ENCODE measurements at places on chromosomes 4 and X.
A peak's percentile ranks its signal among the peaks of the same experiment; 100 is the strongest.

DNA sequence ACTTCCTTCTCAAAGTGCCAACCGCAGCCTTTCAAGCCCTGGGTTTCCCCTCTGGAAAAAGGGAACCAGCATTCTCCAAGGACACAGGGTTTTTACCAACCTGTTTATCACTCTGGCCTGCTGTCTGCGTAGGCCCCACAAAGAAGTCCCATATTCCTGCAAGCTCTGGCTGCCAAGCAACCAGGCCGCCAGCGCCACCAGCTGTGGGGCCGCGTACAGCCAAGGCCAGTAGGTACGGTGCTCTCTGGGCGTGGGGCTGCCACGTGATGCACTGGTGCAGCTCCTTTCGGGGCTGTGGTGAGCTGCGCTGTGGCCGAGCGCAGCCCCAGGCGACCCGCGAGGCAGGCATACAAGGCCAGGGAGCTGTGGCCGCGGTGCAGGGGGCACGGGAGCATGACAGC lies 22.1 kb downstream of the LUZP4 start:
- no peak overlapping the region for H3K4me3 ChIP-seq
- peak; percentile 51 for DNase-seq
- H3K4me1 ChIP-seq: no peaks in the 10 kb centered on the region
- no peak overlapping the region for H3K27ac ChIP-seq

DNA sequence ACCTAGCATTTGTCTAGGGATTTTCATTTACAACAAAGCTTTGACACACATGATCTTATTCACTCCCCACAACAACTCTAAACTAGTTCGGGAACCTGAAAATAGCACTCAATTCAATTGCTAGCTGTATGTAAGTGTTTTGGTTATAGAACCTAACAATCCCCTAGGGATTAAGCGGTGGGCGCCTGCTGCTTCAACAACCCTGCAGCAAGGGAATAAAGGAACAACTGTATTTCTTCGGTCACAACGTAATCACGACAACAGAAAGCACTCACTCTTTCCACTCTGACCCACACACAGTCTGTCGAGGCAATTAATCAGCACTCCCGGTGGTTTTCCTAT lies 674 bp upstream of the DIAPH2 start:
- H3K27me3 ChIP-seq: no peaks in the 10 kb centered on the region
- H3K36me3 ChIP-seq: no peaks in the 10 kb centered on the region
- H3K4me1 ChIP-seq: peaks cover 12% of the 10 kb centered on the region
- no peak for DNase-seq
- peak overlapping the region; percentile 96 for H3K4me3 ChIP-seq
- H3K27ac ChIP-seq: no peak overlapping the region

DNA sequence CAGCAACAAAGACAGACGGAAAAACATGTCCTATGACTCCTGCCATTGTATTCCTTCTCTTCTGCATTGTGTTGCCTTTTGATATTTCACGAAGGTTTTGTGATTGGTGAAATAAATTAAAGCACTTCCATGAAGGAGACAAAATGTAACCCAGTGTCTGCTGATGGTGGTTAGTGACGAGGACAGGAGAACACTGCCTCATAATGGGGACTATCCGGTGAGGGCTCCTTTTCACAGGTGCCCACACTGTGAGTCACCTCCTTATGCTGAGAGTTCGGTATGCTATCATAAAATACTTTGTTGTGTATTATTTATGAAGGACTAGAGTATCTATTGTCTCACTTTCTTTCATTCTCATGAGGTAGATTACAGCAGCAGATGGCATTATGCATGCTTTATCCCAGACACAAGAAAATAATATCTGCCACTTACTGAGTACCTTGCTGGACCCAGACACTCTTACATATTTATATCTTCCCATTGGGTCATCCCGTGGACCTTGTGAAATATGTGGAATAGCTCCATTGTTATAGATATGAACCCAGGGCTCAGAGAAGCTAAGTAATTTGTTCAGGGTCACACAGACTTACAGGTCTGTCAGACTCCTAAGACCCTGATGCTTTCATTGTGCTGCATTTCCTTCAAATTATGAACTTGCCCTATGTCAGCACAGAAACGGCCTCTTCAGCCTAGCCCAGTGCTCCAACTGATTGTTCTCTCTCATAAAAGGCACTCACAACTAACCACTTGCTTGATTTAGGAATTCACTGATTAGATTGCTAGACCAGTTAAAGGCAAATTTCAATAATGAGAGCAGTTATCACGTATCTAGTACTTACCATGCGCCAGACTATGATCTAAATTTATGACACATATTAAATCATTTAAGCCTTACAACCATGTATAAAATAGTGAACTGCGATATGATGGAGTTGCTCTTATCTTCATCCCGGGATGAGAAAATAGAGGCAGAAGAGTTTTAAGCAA lies 31.2 kb downstream of the PLS3 start:
- peak overlapping the region; percentile 98 for H3K27ac ChIP-seq
- no peak overlapping the region for H3K4me3 ChIP-seq
- no peaks in the 10 kb centered on the region for H3K27me3 ChIP-seq
- no peaks in the 10 kb centered on the region for H3K36me3 ChIP-seq

- no peaks in the 10 kb centered on the region for H3K4me1 ChIP-seq
- no peak overlapping the region for H3K27ac ChIP-seq
- DNase-seq: no peak
- H3K4me3 ChIP-seq: no peak overlapping the region
- H3K36me3 ChIP-seq: no peaks in the 10 kb centered on the region
These were observed 985.4 kb upstream of the INTU start for GRCh38 chr4:126647320-126647719.

- no peak overlapping the region for H3K4me3 ChIP-seq
- H3K27me3 ChIP-seq: peaks cover 2% of the 10 kb centered on the region
- H3K4me1 ChIP-seq: no peaks in the 10 kb centered on the region
- H3K36me3 ChIP-seq: no peaks in the 10 kb centered on the region
These were observed 168.3 kb downstream of the ENOX2 start for GRCh38 chrX:130734713-130735112.

DNA sequence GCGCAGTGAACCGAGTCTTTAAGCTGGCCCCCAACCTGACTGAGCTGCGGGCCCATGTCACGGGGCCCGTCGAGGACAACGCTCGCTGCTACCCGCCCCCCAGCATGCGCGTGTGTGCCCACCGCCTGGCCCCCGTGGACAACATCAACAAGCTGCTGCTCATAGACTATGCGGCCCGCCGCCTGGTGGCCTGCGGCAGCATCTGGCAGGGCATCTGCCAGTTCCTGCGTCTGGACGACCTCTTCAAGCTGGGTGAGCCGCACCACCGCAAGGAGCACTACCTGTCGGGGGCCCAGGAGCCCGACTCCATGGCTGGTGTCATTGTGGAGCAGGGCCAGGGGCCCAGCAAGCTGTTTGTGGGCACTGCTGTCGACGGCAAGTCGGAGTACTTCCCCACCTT lies 2.2 kb downstream of the PLXNA3 start:
- H3K4me1 ChIP-seq: peaks cover 3% of the 10 kb centered on the region
- DNase-seq: no peak
- no peak overlapping the region for H3K4me3 ChIP-seq
- peaks cover 9% of the 10 kb centered on the region for H3K36me3 ChIP-seq
- peaks cover 2% of the 10 kb centered on the region for H3K27me3 ChIP-seq
- H3K27ac ChIP-seq: no peak overlapping the region

GRCh38 chrX:146863566-146863965 lies 49.0 kb upstream of the CXorf51A start:
- H3K4me3 ChIP-seq: no peak overlapping the region
- no peaks in the 10 kb centered on the region for H3K4me1 ChIP-seq
- no peaks in the 10 kb centered on the region for H3K36me3 ChIP-seq
- H3K27ac ChIP-seq: no peak overlapping the region
- DNase-seq: no peak
- no peaks in the 10 kb centered on the region for H3K27me3 ChIP-seq

- H3K4me1 ChIP-seq: no peaks in the 10 kb centered on the region
- H3K4me3 ChIP-seq: no peak overlapping the region
- H3K27me3 ChIP-seq: no peaks in the 10 kb centered on the region
These were observed 634.6 kb upstream of the FTHL17 start for GRCh38 chrX:31706466-31706865.

DNA sequence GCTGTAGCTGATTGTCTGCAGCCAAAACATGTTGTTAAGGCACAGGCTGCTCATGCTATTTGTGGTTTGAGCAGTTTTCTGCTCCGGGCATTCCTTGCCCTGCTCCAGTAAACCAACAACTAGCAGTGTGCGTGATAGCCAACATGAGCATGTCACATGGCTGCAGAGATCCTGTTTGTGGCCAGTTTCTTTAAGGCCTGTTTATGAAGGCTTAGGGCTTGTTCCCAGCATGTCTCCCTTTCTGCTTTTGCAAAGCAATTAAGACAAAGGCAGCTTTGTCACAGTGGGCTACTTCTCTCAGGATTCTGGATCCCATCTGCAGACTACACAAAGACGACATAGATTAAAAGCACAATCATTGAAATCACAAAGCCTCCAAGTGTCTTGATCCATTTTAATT lies 160.5 kb downstream of the ZNF518B start:
- no peaks in the 10 kb centered on the region for H3K4me1 ChIP-seq
- H3K4me3 ChIP-seq: no peak overlapping the region
- H3K27ac ChIP-seq: no peak overlapping the region

DNA sequence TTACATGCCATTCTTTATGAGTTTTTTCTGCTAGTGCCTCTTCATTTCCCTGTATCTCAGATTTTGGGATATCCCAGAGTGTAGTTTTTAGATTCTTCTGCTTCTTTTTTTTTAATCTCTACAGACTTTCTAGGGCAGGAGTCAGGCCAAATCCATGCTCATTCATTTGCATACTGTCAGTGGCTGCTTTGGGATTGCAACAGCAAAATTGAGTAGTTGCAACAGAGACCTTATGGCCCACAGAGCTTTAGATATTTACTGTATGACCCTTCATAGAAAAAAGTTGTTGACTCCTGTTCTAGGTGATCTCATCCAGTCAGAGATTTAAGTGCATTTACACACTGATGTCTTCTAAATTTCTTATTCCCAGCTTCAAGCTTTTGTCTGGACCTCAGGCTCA lies 35.3 kb downstream of the ARFIP1 start:
- DNase-seq: no peak
- H3K27me3 ChIP-seq: peaks cover 3% of the 10 kb centered on the region
- no peak overlapping the region for H3K27ac ChIP-seq
- peaks cover 65% of the 10 kb centered on the region for H3K36me3 ChIP-seq

- no peaks in the 10 kb centered on the region for H3K36me3 ChIP-seq
- no peaks in the 10 kb centered on the region for H3K27me3 ChIP-seq
- no peak for DNase-seq
- no peak overlapping the region for H3K4me3 ChIP-seq
- H3K4me1 ChIP-seq: no peaks in the 10 kb centered on the region
These were observed 37.3 kb upstream of the RASL11B start for GRCh38 chr4:52824603-52825459.

GRCh38 chr4:37983951-37984350 lies 23.8 kb downstream of the PTTG2 start:
- peaks cover 11% of the 10 kb centered on the region for H3K4me1 ChIP-seq
- no peak overlapping the region for H3K27ac ChIP-seq
- H3K27me3 ChIP-seq: peaks cover 7% of the 10 kb centered on the region
- no peak for DNase-seq
- no peak overlapping the region for H3K4me3 ChIP-seq

GRCh38 chr4:186012071-186012470 lies 56.9 kb upstream of the TLR3 start:
- H3K27me3 ChIP-seq: no peaks in the 10 kb centered on the region
- H3K4me1 ChIP-seq: no peaks in the 10 kb centered on the region
- H3K4me3 ChIP-seq: no peak overlapping the region
- DNase-seq: no peak
- H3K36me3 ChIP-seq: no peaks in the 10 kb centered on the region

- H3K4me1 ChIP-seq: peaks cover 16% of the 10 kb centered on the region
- peaks cover 1% of the 10 kb centered on the region for H3K27me3 ChIP-seq
- no peak for DNase-seq
- H3K27ac ChIP-seq: no peak overlapping the region
These were observed 44.6 kb downstream of the PALLD start for GRCh38 chr4:168541266-168541953.

DNA sequence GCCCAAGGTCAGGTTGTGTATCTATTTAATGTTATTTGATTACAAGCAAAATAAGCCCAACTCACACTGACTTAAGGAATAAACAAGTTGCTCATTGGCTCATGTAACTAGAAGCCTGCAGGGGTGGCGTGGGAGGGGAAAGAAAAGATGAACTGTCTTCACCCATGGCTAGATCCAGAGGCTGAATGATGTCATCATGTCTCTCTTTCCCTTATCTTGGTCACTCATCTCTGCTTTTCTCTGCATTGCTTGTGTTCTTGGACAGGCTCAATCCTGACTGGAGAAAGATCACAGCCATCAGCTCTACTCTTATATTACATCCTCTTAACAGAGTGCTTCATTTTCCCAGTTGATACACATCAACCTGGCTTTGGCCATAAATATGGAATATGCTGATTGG lies 290.0 kb upstream of the DIAPH2 start:
- H3K4me1 ChIP-seq: no peaks in the 10 kb centered on the region
- H3K4me3 ChIP-seq: no peak overlapping the region
- no peaks in the 10 kb centered on the region for H3K27me3 ChIP-seq
- no peak overlapping the region for H3K27ac ChIP-seq

GRCh38 chr4:77073106-77073809 lies 2.5 kb downstream of the CCNI start:
- peaks cover 3% of the 10 kb centered on the region for H3K27me3 ChIP-seq
- H3K4me3 ChIP-seq: no peak overlapping the region
- no peak overlapping the region for H3K27ac ChIP-seq
- no peak for DNase-seq
- peaks cover 28% of the 10 kb centered on the region for H3K4me1 ChIP-seq
- no peaks in the 10 kb centered on the region for H3K36me3 ChIP-seq

GRCh38 chr4:102165584-102165983 lies 179.7 kb downstream of the SLC39A8 start:
- no peaks in the 10 kb centered on the region for H3K4me1 ChIP-seq
- no peak for DNase-seq
- no peaks in the 10 kb centered on the region for H3K36me3 ChIP-seq
- H3K27ac ChIP-seq: no peak overlapping the region
- no peaks in the 10 kb centered on the region for H3K27me3 ChIP-seq

- no peak for DNase-seq
- no peaks in the 10 kb centered on the region for H3K36me3 ChIP-seq
- H3K27me3 ChIP-seq: peaks cover 2% of the 10 kb centered on the region
- no peak overlapping the region for H3K27ac ChIP-seq
- no peaks in the 10 kb centered on the region for H3K4me1 ChIP-seq
These were observed 15.1 kb upstream of the EXOC1 start for GRCh38 chr4:55838356-55838755.

- peaks cover 6% of the 10 kb centered on the region for H3K36me3 ChIP-seq
- no peak overlapping the region for H3K27ac ChIP-seq
- no peak for DNase-seq
- no peak overlapping the region for H3K4me3 ChIP-seq
These were observed 74.0 kb upstream of the CENPE start for GRCh38 chr4:103272174-103272573.
